ENCODE measurements at places on chromosomes 3 and 15.

DNA sequence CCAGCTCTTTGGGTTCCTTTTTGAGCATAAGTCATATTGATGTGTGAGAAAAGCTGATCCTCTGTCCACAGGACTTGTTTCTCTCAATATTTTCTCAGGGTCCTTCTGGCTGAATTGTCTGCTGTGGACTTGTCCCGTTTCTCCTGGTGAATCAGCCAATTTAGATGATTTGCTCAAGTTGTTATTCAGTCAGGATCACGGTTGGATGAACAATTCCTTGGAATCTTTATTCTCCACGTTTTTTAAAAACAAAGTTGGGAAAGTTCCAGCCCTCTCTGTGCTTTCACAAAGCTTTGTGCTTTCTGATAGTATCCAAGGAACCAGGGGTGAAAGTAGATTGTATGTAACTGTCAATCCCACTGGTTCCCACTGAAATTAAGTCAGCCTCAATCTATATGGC is 61.3 kb downstream of the LRRC3B start:
- DNase-seq = no peak

DNA sequence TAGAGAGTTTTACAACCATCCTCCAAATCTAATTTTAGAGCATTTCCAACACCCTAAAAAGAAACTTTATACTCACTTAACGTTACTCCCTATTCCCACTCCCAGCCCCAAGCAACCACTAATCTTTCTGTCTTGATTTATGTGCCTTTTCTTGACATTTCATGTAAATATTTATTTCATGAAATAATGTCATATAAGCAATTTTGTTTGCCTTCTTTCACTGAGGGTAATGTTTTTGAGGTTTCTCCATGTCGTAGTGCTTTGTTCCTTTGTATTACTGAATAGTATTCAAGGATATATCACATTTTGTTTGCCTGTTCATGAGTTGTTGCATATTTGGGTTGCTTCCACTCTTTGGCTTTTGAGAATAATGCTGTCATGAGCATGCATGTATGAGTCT is 155.4 kb upstream of the PLAAT1 start:
- DNase-seq = no peak

DNA sequence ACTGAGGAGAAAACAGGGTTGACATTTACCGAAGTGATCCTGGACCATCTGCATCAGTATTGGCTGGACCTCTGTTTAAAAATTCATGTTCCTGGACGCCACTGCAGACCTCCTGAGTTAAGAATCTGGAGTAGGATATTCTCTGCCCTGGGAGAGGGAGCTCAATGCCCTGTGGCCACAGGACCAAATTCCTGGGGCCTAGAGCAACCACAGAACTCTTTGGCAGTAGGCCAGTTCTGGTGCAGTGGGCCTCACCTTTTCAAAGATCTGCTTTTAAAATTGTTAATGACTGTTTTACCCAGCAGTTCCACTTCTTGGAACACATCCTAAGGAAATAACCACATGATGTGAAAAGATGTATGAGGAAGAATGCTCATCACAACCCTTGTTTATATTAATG is 133.3 kb upstream of the ADPGK start:
- no peak for DNase-seq

DNA sequence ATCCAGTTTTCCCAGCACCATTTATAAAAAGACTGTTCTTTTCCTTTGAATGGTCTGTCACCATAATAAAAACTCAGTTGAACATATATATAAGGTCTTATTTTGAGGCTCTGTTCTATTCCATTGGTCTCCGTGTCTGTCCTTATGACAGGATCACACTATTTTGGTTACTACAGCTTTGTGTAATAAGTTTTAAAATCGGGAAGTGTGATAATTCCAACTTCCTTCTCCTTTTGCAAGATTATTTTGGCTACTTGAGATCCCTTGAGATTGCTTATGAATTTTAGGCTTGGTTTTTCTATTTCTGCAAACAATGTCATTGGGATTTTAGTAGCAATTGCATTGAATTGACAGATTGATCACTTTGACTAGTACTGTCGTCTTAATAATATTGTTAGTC is 35.7 kb downstream of the SACM1L start:
- DNase-seq = no peak

DNA sequence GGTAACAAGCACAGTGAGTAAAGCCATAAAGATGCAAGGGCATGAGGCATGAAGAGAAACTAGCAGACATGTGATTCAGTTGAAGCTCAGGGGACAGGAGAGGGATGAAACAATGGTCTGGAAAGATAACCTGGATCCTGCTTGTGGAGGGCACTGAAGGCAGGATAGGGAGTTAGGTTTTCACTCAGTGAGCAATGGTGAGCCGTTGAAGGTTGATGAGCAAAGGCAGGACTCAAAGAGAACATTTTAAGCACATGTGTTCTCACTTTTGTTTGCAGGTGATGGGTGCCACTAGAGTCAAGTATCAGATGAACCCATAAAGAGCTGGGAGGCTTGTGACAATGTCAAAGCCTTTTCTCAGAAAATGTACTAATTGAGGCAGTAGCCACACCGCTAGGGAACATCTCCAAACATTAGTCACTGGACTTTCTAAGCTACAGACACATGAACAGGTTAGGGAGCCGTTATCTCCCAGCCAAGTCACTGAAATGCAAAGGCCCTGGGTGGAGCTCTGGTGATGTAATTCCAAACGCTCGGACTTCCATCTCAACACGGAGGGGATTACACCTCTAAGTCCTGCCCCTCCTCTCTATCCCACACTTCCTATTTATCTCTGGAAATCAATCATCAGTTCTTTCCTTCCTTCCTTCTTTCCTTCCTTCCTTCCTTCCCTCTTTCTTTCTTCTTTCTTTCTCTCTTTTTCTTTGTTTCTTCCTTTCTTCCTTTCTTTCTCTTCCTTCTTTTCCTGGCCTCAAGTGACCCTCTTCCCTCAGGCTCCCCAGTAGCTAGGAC is 22.7 kb downstream of the KLHL6 start:
- no peak for DNase-seq

All from CD4-positive, alpha-beta T cell treated with Interleukin-4 for 4 hours (primary cell).